Effector memory CD4-positive, alpha-beta T cell (primary cell): ENCODE measurements at places on chromosomes 5 and 9.
A peak's percentile ranks its signal among the peaks of the same experiment; 100 is the strongest.

GRCh38 chr9:137436761-137437600 lies 4.2 kb downstream of the ENTPD8 start:
- H3K36me3 ChIP-seq, result no peaks in the 10 kb centered on the region
- no peak for DNase-seq
- H3K4me3 ChIP-seq, result no peak overlapping the region
- H3K27ac ChIP-seq, result no peak overlapping the region
- H3K27me3 ChIP-seq, result no peaks in the 10 kb centered on the region
- peaks cover 4% of the 10 kb centered on the region for H3K4me1 ChIP-seq

DNA sequence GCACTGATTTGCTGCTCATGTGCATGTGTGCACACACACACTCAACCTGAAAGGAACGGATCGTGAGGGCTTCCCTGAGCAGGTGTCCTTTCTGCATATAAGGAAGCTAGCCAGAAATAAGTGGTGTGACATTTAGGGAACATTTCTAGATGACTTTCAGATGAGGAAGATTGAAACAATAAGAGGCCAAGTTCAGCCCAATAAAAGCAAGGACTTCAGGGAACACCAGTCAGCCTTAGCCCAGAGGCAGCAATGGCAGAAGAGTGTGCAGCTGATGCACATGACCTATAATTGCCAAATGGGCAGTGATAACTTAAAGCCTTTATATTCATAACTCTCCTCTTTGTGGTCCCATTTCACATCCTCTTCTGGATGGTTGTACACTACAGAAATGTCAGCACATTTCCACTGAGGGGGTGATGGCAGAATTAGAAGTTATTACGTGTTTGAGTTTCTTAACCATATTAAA lies 255.5 kb downstream of the TRIM32 start:
- H3K4me3 ChIP-seq, result no peak overlapping the region
- H3K4me1 ChIP-seq, result no peaks in the 10 kb centered on the region
- H3K27ac ChIP-seq, result no peak overlapping the region
- no peaks in the 10 kb centered on the region for H3K27me3 ChIP-seq

DNA sequence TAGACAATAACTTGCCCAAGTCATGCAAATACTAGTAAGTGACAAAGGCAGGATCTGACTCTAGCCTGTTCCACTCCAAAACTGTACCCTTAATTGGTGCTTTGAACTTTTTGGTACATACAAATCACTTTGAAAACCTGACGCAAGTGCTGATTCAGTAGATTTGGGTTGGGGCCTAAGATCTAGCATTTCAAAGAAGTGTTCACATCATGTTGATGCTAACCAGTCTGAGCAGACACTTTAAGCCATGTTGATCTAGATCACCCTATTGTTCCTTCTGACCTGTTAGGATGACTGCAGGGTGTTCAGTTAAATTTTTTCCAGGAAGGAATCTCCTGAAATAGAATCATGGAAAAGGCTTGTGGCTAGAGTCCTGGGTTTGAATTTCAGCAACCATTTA lies 57.7 kb upstream of the CPEB4 start:
- no peaks in the 10 kb centered on the region for H3K27me3 ChIP-seq
- no peak overlapping the region for H3K4me3 ChIP-seq
- H3K27ac ChIP-seq, result no peak overlapping the region

GRCh38 chr9:6072865-6073264 lies 57.4 kb upstream of the RANBP6 start:
- no peak overlapping the region for H3K4me3 ChIP-seq
- no peak overlapping the region for H3K27ac ChIP-seq
- no peak for DNase-seq
- no peaks in the 10 kb centered on the region for H3K4me1 ChIP-seq

- no peaks in the 10 kb centered on the region for H3K27me3 ChIP-seq
- DNase-seq, result no peak
- H3K36me3 ChIP-seq, result no peaks in the 10 kb centered on the region
- H3K4me3 ChIP-seq, result no peak overlapping the region
- no peaks in the 10 kb centered on the region for H3K4me1 ChIP-seq
Observed at GRCh38 chr5:28505121-28505520, 1466.7 kb upstream of the CDH9 start.

DNA sequence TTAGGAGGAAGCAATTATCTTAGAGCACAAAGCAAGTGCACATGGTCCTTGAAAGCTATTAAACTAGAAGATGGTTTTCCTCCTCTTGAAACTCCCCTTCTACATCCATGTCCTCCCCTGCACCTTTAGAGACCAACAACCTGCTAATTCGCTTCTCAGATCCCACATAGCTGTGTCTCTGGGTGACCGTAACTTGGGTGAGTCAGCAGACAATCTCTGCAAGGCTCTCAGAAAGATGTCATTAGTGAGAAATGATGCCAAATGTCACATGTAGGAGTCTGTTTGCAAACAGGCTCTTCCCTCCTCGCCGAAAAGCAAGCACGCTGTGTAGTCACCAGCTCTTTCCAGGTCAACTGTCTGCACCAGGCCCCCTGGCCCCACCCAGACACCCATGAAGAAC lies 291.8 kb downstream of the SLIT3 start:
- H3K36me3 ChIP-seq, result no peaks in the 10 kb centered on the region
- no peak for DNase-seq
- H3K27me3 ChIP-seq, result no peaks in the 10 kb centered on the region
- H3K4me3 ChIP-seq, result no peak overlapping the region

DNA sequence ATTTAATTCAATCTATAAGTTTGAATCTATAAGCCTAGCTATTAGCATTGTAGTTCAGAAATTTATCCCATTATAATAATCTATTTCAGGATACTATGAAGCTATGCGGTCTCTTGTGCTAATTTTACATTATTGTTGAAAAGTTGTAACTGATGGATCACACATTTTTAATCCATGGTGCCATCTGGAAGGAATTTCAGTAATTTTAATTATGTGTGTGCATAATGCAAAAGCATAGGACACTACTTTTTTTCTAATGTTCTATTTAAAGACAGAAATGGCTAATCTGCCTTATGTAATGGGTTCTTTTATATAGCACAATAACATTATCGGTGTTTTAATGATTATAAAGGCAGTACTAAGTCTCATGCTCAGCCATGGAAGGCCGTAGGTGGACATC lies 90.6 kb downstream of the HOMER1 start:
- H3K27ac ChIP-seq, result no peak overlapping the region
- no peak for DNase-seq
- no peaks in the 10 kb centered on the region for H3K4me1 ChIP-seq

DNA sequence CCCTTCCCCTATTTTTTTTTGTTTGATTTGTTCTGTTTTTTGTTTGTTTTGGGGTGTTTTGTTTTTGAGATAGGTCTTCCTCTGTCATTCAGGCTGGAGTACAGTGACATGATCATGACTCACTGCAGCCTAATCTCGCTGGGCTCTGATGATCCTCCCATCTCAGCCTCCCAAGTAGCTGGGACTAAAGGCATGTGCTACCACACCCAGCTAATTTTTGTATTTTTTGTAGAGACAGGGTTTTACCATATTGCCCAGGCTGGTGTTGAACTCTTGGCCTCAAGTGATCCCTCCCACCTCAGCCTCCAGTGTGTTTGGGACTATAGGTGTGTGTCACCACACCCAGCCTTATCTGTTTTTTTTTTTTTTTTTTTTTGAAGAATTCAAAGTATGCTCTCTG lies 605.4 kb downstream of the DNAH5 start:
- no peak overlapping the region for H3K4me3 ChIP-seq
- no peaks in the 10 kb centered on the region for H3K4me1 ChIP-seq
- DNase-seq, result no peak
- H3K27me3 ChIP-seq, result no peaks in the 10 kb centered on the region
- no peaks in the 10 kb centered on the region for H3K36me3 ChIP-seq
- H3K27ac ChIP-seq, result no peak overlapping the region

DNA sequence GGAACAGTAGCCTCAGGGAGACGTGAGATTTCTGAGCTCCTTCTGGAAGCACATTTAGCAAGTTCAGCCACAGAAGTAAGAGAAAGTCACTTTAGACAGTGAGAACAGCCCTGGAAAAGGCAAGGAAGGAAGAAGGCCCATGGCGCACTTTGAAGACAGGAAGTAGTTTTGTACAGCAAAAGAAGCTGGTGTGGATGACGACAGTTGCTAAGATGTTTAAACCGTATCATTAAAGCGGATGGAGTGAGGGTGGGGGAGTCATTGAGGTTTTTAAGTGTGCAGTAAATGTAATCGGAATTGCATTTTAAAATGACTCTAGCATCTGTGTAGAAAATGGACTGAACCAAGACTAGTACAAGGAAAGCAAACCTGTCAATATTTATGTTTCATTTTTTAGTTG lies 15.3 kb upstream of the TRPM3 start:
- H3K27me3 ChIP-seq, result no peaks in the 10 kb centered on the region
- no peaks in the 10 kb centered on the region for H3K4me1 ChIP-seq
- H3K36me3 ChIP-seq, result no peaks in the 10 kb centered on the region
- DNase-seq, result no peak
- no peak overlapping the region for H3K4me3 ChIP-seq

DNA sequence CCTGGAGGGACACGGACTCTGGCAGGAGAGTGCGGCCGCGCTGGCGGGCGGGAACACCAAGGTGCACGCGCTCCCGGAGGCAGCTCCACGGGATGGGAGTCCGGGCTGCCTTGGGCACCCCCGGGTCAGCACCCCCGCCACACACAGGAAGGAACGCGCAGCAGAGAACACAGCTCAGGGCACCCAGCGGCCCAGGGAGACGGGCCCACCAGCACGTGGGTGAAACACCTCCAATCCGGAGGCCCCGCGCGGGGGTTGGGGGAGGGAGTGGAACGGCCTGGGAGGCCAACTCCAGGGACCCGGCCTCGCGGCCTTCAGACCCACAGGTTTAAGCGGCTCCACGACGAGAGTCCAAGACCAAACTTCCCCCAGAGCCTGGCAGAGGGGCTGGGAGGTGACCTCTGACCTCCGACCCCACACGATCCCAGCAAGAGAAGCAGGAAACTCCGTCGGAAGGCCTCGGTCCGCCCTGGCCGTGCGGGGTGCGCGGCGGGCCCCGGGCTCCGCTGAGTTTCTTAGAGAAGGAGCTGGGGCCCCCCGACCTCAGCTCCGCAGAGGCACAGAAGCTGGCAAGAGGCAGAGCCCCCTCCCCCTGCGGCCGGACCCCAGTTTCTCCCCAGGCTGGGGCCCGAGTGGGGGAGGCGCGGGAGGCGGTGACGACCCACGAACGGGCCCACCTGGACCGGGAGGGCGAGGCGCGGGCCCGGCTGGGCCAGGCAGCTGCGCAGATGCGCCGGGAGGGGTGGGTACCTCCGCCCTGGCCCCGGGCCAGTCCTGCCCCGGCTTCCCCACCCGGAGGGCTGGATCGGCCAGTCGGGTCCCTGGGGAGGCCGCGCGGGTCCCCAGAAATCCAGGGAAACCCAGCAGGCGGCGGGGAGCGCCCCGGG lies 851 bp downstream of the NACC2 start:
- H3K27me3 ChIP-seq, result no peaks in the 10 kb centered on the region
- H3K27ac ChIP-seq, result peak overlapping the region; percentile 47
- no peaks in the 10 kb centered on the region for H3K36me3 ChIP-seq

DNA sequence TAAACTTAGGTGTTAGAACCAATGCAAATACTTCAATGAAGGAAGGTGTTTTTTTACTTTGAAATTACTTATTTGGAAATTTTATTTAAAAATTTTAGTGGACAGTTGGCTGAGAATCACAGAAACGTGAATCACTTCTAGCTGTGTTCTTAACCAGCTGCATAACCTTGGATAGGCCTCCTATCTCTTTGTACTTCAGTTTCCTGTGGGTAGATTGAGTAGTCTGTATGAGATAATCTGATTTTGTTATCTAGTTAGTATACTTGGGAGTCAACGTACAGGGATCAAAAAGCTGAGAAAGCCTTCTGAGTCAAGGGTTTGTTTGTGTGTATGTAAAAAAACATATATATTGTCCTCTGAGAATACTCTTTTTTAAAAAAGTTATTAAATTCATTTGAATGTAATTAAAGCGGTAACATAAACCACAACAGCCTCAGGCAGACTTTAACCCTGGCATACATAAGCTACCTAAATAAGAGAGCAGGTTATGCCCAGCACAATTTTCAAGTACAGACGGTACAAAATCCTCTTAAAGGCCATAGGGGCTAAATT lies 38.1 kb upstream of the ZCCHC7 start:
- no peak overlapping the region for H3K27ac ChIP-seq
- peaks cover 8% of the 10 kb centered on the region for H3K4me1 ChIP-seq
- no peaks in the 10 kb centered on the region for H3K27me3 ChIP-seq
- H3K36me3 ChIP-seq, result peaks cover 9% of the 10 kb centered on the region

DNA sequence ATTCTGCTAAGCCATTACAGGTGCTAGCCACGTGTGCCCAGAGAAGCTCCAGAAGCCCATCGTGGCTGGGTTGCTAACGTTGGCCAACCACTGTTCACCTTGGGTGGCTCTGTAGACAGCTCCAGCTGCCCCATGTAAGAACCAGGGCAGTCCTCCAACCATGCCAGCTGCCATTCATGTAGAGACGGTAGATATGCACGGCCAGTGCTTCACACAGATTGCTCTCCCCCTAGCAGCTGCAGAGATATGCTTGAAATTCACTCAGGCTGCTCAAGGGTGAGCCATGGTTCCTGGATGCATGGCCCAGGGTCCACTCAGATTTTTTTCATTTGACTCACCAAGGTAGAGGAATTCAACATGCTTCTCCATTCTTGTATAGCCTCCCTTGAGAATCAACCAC lies 31.0 kb downstream of the GADD45G start:
- H3K36me3 ChIP-seq, result no peaks in the 10 kb centered on the region
- no peaks in the 10 kb centered on the region for H3K27me3 ChIP-seq
- no peak overlapping the region for H3K27ac ChIP-seq
- no peaks in the 10 kb centered on the region for H3K4me1 ChIP-seq

GRCh38 chr5:43041669-43042175 lies 1.6 kb upstream of the ANXA2R start:
- H3K27ac ChIP-seq, result peak overlapping the region; percentile 97
- no peak for DNase-seq
- peaks cover 16% of the 10 kb centered on the region for H3K4me1 ChIP-seq
- H3K27me3 ChIP-seq, result no peaks in the 10 kb centered on the region

- no peak overlapping the region for H3K4me3 ChIP-seq
- H3K4me1 ChIP-seq, result no peaks in the 10 kb centered on the region
- no peak for DNase-seq
- no peaks in the 10 kb centered on the region for H3K27me3 ChIP-seq
Observed at GRCh38 chr9:112868461-112868860, 22.2 kb downstream of the SLC46A2 start.

GRCh38 chr9:113623851-113624485 lies 160.4 kb downstream of the RGS3 start:
- H3K4me1 ChIP-seq, result no peaks in the 10 kb centered on the region
- no peaks in the 10 kb centered on the region for H3K27me3 ChIP-seq
- H3K36me3 ChIP-seq, result no peaks in the 10 kb centered on the region
- DNase-seq, result no peak
- H3K27ac ChIP-seq, result no peak overlapping the region
- H3K4me3 ChIP-seq, result no peak overlapping the region

DNA sequence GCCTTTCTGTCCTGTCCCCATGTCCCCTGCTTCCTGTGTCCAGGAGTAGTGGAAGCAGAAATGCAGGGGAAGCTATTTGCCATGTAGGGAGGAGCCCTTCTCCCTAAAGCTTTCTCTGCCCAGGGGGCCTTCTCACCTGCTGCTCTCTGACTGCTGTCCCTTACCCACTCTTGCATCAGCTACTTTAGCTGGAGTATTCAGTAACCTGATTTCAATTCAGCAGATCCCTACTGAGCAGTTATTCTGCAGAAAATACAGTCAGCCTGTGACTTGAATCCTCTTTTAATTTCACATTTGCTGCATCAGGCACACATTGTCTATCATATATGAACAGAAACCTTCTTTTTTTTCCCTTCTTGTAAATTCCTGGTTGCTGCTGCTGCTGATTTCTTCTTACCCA lies 90.4 kb downstream of the MVB12B start:
- H3K36me3 ChIP-seq, result no peaks in the 10 kb centered on the region
- H3K27me3 ChIP-seq, result no peaks in the 10 kb centered on the region
- H3K4me3 ChIP-seq, result no peak overlapping the region
- H3K4me1 ChIP-seq, result peaks cover 7% of the 10 kb centered on the region
- DNase-seq, result no peak
